ENCODE measurements at places on chromosomes 3 and 15.
A peak's percentile ranks its signal among the peaks of the same experiment; 100 is the strongest.

DNA sequence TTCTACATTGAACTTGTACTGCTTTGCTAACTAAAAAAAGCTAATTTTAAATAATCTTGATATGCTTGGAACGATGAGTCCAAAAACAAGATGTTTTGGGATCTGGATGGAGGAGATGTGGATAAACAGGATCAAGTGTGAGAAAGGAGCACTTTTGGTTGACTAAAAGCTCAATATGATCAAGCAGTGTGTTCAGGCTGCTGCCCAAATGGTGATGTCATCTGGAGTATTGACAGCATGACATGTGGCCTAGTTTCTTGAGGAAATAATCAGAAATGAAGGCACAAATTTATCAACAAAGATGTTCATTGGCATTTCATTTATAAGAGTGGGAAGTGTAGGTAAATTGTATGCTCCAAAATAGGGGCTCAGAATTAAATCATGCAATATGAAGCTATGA lies 161.2 kb downstream of the SOX2 start:
- no peak for DNase-seq

GRCh38 chr15:84908564-84908963 lies 24.1 kb downstream of the SLC28A1 start:
- no peak for DNase-seq

DNA sequence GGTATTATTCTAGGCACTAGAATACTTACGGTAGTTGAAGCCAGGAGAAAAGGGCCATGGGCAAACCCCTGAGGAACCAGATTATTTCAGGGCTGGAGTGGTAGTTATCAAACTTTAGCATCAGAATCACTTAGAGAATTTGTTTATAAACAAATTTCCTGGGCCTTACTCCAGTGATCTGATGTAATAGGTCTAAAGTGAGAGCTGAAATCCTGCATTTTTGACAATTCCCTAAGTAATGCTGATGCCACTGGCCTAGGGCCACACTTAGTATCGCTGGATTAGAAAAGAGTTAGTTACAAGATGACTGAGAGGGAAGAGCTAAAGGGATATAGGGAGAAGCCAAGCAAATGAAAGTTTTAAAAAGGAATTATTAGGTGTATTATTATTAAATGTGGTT lies 412.5 kb upstream of the THRB start:
- no peak for DNase-seq

DNA sequence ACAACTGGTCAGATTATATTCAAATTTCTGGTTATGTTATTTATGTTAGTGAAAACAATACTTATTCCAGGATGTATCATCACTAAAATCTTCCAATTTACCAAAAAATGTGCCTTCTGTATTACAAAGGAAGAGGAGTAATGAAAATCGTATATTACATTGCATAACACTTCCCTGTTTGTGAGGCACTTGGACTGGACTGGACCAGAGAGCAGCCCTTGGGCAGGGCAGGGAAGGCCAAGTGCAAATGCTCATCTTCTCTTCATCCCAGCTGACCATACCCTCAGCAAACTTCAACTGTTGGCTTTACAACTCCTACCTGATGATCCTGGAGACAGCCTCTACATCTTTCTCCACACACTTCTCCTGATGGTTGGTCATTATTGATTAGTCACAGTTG lies 285.7 kb upstream of the MME start:
- DNase-seq, result no peak

DNA sequence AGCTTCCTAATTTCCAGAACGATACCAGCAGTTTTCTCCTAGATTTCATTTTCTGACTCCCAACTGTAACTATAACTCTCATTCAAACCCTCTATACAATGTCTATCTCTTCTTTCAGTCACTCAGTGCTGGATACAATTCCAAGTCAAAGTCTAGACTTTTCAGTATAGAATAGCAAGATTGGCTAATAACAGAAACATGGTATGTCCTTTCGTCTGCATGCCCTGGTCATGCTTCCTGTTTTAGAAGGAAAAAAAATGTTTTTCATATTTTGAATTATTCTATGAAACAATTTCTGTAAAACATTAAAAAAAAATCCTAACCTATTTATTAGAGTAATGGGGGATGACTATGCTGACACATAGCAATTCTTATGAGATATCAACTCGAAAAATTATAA lies 180.0 kb downstream of the KCNAB1 start:
- DNase-seq, result no peak

DNA sequence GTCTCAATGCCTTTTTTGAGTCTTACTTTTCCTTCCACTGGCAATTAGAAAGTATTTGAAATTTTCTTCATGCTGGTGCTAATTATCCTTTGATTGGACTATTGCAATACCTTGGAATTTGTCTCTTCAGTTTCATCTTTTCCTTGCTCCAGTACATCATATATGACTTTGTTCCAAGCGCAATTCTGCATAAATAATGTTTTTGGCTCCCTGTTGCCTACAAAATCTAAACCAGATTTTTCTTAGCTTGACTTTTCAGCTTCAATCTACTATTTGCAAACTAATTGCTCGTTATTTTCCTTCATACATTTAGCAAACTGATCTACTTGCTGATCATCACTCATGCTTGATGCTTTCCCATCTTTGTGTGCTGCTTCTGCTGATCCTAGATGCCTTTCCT lies 230.8 kb upstream of the GPR149 start:
- no peak for DNase-seq

GRCh38 chr3:131277836-131278497 lies 103.6 kb upstream of the NUDT16 start:
- DNase-seq, result no peak

GRCh38 chr3:166575161-166575560 lies 737.9 kb upstream of the BCHE start:
- DNase-seq, result no peak

DNA sequence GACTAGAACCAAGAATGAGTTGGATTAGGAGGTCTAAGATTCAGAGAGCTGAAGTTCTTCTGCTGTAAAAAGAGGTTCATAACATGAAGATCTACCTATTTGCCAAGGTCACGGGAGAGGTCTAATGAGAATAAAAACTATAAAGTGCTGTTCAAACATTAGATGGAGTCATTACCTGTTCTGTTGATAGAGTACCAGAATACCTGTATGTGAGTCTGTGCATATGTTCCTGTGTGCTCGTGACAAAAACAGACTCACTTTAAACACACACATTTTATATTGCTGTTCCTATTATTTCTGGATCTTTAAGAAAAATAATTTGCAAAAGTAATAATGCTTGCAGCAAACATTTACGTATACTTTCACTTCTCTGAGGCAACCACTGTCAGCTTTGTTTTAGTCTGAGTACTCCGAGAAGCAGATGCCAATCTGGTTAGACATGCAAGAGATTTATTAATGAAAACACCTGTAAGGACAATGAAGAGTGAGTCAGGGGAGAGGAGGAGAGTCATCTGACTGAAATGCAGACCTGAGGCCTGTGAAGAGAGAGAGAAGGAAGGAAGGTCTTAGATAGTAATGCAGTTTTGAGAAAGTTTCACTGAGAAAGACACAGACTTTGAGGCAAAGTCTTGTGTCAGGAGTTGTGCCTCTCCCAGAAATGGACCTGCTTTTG lies 221.2 kb downstream of the SQOR start:
- DNase-seq, result no peak

DNA sequence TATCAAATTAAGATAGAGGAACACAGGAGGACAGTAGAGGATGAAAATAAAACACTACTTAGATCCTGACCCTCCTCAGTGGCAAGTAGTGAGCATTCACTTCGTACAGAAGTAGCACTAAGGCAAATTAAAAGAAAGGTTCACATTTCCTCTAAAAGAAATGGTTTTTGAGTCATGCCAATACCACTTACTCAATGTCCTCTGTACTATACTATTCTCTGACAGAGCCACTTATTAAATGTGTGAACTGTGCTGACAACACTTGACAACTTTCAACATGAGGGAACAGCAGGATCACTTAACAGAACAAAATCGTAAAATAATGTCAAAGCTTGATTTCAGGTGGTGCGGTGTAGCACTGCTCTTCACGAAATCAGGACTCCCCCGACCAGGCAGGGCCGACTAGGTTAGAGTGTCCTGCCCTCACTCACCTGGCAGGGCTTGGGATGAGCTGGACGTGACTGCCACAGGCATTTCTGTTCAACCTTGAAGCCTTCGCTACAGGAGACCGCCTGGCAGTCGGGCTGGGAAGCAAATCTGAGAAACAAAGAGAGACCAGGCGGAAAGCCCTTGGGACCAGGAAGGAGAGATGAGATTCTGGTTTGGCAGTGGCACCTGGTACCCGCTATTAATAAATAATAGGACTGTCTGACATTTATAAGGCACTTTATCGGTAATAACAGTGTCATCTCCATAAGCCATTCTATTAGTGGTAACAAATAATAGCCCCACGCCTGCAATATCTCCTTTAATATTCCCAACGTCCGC lies 611 bp upstream of the SLC27A2 start:
- no peak for DNase-seq

DNA sequence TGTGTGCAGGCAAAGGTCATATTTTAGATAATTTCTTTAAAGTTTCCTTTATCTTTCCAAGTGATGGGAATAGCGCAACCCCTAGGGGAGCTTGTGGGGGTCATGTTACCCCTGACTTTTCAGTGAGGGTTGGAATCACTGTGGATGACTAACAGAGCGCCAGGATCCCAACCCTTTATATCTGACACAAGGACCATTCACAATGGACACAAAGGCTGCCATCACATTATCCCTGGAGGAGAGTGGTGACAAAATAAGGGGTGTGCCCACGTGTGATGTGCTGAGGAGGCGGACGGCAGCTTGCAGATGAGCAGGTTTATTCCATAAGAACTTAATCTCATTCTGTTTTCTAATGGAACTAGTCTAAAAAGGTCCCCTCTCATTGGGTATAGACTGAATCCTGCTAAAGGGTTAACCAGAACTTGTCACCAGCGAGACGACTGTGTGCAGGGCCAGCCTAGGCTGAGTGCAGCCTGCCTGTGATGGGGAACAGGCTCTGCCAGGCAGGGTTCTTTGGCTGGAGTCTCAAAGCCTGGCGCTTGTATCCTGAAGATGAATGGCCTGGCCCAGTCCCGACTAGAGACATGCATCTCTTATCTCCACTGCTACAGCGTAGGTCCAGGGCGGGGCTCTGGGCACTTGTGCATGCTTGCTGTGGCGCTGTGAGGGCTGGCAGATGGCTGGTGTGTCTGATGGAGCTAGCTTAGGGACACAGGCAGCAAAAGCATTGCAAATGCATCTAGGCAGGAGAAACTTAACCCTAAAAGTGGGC lies 50.2 kb downstream of the CHDH start:
- DNase-seq, result peak; percentile 21

DNA sequence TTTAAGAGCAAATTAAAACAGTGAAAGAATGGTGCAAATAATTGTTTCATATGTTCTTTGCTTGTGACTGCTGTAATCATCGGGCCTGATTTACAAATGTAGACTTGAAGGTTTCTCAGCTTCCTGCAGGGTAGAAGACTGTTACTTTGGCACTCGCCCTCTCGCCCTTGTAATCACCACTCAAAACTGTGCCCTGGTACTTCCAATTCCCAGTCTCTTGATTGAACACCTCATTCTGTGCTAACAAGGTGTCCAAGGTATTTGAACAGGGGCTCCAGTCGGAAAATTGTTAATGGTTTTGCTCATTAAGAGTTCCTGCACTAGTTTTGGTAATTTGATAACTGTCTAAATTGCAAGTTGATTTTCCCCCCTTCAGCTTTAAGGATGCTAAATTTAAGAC lies 209.5 kb downstream of the ZIC1 start:
- DNase-seq, result no peak

- DNase-seq, result no peak
Observed at GRCh38 chr3:133037436-133037835, 755 bp upstream of the TMEM108 start.

DNA sequence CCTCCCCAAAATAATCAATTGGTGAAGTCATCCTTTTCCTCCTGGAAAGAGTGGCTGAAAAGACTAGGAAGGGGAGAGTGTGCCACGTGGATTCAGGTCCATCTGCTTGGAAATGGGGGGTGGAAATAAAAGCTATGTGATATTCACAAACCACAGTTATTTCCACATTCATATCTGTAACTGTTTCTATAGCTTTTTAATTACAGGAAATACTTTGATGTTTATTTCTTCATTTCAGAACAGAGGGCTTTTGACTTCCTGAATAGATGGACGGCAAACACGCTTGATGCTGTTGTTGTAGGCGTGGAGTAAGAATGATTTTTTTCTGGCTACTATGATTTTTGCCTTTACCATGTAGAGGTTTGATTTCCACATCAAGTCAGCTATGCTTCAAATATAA lies 10.1 kb downstream of the AADACL2 start:
- DNase-seq, result no peak

Data from testis (tissue), 5 donors.